ENCODE measurements at places on chromosomes 16 and 17.

DNA sequence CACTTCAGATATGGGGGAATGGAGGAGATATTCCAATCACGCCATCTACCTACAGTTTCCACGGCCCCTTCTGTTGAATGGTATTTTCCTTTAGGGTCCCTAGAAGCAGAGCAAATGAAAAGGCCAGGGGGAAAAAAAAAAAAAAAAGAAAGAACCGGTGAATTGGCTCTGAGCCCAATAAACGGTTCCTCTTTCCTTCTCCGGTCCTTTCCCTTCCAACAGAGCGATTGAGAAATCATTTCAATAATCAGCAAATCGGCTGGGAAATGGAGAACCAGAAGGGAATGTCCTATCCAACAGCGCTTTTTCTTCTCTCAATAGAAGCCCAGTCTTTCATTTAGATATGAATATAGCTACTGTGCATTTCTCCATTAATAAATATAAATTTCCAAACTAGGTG, 26.8 kb upstream of the HOXB13 start:
- no peak for DNase-seq

DNA sequence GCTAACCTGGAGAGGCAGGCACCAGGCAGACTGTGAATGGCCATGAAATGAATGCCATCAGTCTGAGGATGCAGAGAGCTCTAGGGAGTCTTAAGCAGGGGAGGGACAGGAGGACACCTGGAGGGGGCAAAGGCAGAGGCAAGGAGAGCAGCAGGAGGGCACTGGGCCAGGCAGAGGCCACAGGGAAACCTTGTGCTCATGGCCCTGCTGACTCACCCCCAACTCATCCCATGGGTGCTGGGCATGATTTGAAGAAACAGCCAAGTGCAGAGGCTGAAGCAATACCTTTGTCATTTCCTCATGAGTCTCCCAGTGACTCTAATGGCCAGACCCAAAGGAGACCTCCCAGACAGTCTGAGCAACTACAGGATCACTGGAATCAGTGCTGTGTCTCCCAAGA, 141.4 kb downstream of the TMEM132E start:
- DNase-seq: no peak

DNA sequence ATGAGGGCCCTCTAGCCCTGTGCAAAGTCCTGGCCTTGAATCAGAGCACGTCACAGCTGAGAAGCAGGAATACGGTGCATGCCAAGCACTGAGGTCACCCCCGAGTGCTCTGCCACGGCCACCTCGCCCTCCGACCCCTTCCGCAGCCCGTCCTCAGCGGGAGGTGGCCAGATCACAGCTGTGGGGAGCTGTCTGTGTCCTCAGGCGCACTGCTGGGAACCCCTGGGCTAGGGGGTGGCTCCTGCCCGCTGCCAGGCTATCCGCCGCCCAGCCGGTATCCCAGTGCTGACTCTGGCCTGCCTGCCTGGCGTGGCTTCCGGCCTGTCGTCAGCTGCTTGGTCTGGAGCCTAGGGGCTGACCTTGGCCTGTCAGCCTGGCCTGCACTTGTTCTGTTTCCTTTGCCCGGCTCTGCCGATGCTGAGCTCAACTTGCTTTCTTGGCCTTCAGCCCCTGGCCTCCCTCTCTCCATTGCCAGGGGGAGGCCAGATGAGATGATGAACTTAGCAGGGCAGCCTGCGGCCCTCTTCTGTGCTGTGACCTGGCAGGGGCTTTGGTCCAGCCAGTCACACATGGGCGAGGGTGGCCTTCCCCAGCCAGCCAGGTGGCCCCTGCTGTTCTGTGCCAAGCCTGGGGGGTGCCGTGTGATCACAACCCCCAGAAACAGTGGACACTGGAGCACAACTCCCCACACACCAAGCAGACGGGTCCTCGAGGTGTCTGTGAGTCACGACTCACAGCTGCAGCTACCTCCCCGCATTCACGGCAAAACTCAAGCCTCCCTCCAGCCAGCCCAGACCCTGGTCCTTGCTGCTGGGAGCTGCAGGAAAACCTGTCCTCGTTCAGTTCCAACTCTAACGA, 77.3 kb downstream of the ZDHHC7 start:
- DNase-seq: no peak

DNA sequence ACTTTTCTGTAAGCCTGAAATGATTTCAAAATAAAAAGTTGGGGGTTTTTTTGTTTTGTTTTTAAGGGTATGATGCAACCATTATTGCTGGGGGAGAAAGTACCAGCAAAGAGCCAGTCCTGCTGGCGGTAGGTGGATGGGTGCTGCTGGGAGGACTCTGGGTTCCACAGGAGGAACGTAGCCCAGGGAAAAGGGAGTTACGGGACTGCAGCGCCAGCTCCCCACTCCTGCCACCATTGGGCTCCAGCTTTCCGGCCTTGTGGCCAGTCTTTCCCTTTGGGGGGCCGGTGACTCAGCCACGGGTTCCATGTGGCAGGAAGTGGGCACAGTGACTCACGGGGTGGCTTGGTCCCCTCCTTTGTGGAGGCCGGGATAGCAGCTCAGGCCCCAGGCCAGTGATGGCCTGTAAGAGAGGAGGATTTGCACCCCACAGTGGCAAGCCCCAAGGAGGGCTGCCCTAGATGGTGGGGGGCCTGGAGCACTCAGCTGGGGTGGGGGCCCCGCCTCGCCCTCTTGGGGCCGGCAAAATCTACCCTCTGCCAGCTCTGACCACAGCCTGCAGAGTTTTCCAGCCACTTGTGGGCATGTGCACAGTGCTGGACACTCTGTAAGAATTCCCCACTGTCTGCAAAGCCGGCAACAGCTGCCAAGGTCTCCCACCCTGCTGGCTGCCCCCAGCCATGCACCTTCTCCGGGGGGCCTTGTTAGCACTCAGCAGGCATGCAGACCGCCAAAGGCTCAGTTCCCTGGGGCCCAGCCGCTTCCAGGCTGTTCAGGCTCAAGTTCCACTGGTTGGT, 30.4 kb downstream of the SOCS3 start:
- peak; percentile 37 for DNase-seq

- DNase-seq: no peak
These were observed 78.3 kb downstream of the RPA1 start for GRCh38 chr17:1907909-1908698.

DNA sequence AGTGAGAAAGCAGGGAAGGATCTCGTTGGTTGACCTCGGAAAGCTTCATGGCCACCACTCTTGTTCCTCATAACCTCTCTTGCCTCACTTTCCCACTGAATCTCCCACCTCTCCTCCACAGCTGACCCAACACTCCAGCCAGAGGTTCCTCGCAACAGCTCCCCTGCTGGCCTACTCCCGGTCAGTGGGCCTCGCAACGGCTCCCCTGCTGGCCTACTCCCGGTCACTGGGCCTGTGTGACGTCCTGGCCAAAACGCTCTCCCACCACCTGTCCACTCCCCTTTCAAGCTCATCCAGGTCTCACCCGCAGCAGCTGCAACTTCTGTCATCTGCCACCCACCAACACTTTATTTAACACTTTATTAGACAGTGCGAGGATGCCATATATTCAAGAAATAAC, 149.1 kb downstream of the VPS53 start:
- DNase-seq: no peak

- DNase-seq: no peak
These were observed 26.5 kb downstream of the SREBF1 start for GRCh38 chr17:17810084-17810894.

GRCh38 chr16:25568991-25569390, 122.8 kb upstream of the HS3ST4 start:
- no peak for DNase-seq

DNA sequence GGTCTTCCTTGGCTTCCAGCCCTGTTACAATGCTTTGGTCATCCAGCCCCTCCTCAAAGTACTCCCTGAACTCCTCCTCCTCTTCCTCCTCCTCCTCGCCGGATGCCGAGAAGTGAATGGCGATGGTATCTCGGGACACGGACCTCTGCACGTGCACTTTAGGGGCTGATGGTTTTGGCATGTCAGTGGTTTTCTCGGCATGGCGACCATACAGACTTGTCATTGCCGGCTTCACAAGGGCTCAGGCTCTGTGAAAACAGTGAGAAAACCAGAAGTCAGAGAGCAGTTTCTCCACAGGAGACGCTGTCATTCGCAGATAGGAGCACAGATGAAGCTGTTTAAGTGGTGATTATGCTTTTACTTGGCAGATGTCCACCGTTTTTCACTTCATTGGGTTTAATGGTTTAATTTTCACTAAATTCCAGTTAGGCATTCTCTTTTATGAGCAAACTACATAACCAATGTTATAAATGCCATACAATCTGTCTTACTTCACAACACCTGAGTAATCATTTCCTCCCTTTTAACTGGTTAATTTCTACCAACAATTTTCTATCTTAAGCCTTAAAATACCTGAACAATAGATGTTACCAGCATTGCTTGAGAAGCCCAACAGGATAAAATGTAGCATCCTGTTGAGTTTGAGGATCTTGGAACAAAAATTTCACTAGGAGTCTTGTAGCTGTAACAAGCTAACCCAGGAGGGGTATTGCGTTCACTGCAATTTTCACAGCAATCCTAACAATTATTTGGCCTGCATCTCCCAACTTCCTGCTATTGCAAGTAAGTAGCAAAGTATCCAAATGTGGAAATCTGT, 48.9 kb downstream of the TEX2 start:
- DNase-seq: no peak

GRCh38 chr16:74633686-74634085, 26.8 kb upstream of the GLG1 start:
- no peak for DNase-seq
